Stimulated activated CD4-positive, alpha-beta T cell treated with anti-CD3 and anti-CD28 coated beads, Interleukin-2, amount 100 ng/mL, for 24 hours (primary cell): ENCODE measurements at places on chromosomes 13 and 19.

DNA sequence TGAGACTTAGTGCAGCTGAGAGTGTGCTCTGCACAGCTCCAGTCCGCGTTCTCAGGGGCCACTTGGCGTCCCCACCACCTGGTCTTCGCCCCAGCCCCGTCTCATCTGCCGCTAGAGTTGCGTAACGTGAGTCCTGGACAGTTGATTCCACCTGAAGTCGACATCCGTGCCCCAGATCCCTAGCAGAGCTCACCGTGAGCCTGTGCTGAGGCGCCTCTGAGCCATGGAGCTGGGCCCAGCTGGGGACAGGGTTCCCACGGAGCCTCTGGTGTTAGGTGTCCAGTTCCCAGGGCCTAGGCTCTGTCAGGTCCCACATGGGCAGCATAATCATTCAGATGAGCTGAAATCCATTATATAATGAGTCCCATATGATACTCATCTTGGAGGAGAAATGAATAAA, 147.1 kb upstream of the SOX1 start:
- DNase-seq: no peak

GRCh38 chr19:32519023-32519422, 62.0 kb upstream of the PDCD5 start:
- DNase-seq: no peak

GRCh38 chr13:73514208-73514607, 455.4 kb downstream of the KLF5 start:
- DNase-seq: no peak

- no peak for DNase-seq
Measured at GRCh38 chr13:75934889-75935288, 298.8 kb downstream of the LMO7 start.

GRCh38 chr13:73065036-73065435, 6.2 kb downstream of the KLF5 start:
- no peak for DNase-seq

DNA sequence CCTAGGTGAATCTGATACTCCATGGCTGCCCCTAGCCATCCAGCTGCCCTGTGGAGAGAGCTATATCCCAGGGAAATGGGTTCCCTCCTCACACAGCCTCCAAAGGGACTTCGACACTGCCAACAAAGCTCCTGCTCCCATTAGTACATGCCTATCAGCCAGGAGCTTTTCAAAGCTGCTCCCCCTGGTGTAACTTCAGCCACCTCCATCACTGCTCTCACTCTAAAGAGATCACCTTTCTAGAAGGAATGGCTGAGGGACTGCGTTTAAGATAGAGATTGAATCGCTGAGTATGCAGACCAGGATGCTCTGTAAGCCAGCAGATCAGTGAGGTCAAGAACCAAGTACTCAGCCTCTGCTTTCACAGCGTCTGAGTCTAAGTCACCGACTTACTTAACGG, 213.7 kb downstream of the NALCN start:
- no peak for DNase-seq

DNA sequence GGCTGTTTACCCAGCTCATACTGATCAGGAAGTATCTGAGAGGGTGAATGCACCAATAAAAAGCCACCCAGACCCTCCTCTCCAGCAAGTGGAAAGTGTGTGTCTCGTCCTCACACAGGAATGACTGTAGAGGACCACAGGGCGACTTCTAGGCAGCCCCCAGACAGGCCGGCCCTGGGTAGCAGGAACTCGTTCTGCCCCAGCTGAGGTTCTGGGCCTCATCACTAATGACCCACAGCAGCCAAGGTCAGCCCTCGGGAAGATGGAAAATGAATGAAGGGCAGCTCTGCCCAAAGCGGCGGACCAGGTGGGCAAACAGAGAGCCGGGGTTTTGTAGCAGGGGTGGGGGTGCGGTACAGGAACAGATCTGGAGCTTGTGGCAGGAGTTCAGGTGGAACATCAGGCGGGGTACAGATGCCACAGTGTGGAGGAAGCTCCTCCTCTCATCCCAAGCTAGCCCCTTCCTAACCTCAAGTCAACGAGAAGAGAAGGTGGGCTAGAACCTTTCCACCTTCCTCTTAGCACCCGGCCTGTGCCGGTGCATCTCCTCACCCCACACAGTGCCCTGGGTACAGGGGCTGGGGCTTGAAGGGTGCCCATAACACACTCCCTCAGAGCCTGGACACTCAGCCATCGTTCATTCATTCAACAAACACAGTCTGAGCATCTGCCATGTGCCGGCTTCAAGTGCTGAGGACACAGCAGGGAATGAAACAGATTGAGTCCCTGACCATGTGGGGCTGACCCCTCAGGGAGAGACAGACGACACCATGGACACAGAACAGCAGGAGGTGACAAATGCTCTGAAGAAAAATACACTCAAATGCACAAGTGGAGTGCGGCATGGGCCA, 36.2 kb downstream of the RFX2 start:
- DNase-seq: no peak

- DNase-seq: no peak
Measured at GRCh38 chr13:47890146-47890814, 110.8 kb downstream of the SUCLA2 start.

- no peak for DNase-seq
Measured at GRCh38 chr13:84649853-84650252, 767.6 kb upstream of the SLITRK1 start.

GRCh38 chr13:113646921-113647340, 11.1 kb downstream of the ATP4B start:
- no peak for DNase-seq

GRCh38 chr13:82848766-82849165, 1033.5 kb downstream of the SLITRK1 start:
- DNase-seq: no peak

GRCh38 chr19:4592445-4592844, 33.0 kb upstream of the SEMA6B start:
- no peak for DNase-seq

DNA sequence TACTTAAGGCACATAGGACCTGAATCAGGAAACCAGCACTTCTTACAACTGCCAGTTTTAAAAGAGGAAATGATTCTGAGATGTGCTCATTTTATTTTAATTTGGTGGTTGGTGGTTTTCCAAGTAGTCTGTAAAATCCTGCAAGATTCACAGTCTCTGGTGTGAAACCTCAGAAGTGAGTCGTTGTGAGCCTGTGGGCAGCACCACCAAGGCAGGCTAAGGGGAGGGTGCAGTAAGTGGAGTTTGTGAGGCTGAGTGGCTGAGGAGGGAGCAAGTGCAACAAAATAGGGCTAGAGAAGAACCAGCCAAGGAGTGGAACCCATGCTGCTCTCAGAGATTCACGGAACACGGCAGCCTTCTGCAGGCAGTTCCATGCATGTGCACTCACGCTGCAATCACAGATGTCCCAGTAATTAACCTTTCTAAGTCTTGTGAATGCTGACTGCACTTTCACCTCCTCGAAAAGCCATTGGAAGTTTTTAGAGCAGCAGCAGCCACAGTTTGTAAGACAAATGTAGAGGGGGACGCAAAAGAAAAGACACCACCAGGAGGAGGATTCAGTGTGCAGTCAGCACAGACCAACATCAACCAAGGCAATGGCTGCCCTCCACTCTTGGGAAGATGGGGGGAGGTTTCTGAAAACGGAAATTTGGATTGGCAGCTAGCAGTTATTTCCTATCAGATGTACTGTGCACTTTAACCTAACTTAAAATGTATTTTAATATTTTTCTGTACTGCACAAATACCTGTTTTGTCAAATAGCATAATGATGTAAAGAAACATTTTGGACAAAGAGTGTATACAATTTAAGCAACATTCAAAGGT, 44.9 kb downstream of the ESD start:
- peak; percentile 53 for DNase-seq

DNA sequence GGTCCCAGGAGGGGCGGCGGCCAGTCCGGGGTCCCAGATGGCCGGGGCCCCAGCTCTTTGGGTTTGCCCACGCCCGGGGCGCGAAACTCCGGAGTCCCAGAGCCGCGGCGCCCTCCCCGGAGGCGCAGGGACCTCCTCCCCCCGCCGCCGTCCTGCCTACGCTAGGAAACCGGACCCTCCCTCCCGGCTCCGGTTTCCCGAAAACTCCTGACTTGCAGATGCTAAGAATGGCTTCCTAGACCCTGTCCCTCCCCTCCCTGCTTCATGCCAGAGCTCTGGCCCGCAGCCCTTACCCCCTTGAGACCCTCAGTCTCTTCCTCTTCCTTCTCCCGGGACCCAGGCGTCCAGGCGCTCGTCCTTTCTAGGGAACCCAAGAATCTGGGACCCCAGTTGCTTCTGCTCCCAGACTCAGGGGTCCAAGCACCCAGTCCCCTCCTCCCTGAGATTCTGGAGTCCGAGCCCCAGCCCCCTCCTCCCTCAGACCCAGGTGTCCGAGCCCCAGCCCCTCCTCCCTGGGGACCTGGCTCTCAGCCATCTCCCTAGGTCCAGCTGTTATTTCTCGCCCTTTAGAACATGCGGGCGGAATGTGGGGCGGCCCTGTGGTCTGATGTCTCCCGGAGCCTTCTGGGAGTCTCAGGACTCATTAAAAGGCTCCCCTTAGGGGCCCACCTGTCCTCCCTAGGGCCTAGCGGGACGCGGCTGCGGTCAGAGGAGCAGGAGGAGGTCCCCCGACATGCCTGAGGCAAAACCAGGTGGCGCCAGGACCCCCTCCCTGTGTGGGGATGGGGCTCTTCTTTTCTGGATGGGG, at the start of gene MYBPC2:
MYBPC2 (plus strand) TSS at position 672 of the 808 bp plus-strand sequence; CDS start at position 734, 62 bp downstream.
- peak; percentile 21 for DNase-seq

- DNase-seq: no peak
Measured at GRCh38 chr19:31103228-31103627, 246.0 kb downstream of the TSHZ3 start.

DNA sequence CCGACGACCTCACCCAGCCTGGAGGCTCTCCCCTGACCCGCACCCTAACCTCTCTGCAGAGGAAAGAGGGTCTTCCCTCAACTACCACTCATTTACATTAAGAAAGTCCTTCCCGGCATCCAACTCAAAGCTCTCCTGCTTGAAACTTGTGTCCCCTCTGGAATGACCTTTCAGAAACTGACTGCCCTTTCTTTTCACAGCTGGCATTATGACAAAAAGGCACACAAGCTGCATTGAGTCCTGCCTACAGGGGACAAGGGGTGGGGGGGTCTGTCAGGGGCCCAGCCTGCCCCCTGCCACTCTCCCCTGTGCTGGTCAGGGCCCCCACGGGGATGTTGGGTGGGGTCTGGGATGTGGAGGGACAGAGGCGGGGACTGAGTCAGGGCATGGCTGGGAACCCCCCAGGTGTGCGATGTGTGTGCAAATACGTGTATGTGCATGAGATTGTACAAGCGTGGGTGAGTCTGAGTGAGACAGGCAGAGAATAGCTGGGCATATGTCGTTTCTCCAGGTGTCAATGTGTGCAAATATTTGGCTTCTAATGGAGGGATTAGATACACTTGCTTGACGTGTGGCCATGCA, 2.0 kb downstream of the COL5A3 start:
- DNase-seq: no peak

DNA sequence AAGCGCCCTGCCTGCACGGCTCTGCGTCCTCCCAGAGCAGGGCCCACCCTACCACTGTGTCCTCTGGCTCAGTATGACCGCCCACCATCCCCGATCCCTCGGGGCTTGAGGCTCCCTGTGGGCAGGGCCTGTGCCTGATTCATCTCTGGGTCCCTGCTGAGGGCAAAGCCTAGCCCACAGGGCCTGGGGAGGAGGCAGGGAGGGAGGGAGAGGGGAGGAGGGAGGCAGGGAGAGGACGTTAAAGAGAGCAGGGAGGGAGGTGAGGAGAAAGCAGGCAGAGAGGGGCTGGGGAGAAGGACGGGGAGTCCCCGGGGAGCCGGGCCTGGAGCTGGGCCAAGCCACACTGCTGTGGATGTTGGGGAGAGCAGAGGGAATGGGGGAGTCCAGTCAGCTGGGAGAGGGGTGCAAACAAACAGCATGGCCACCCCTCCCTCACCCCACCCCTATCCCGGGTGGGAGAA, 4.0 kb upstream of the ERFL start:
- no peak for DNase-seq

DNA sequence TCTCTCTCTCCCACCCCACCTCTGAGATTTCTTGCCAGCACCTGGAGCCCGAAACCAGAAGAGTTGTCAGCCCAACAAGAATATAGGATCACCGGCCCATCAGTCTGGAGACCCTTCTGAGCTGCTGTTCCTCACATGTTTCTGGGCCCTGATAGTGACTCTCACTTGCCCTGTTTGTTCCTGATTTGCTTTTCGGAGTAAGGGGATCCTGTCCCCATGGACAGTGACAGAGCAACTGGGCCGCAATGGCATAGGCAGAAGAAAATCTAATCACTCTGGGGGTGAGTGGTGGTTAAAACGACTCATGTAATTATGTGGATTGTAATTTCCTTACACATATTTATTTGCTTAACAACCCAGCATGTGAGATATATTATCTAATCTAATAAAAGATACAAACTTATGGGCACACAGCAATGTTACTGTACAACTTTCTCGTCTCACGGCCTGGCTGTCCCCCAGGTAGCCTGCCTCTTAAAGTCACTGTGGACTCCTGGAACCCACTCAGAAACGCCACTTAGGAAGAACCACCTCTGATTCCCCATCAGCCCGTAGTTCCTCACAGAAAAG, 663 bp upstream of the SMAD9 start:
- no peak for DNase-seq

- no peak for DNase-seq
Measured at GRCh38 chr13:102680842-102681740, 13.8 kb downstream of the METTL21C start.

- DNase-seq: no peak
Measured at GRCh38 chr13:94703721-94704314, 8.5 kb downstream of the SOX21 start.

DNA sequence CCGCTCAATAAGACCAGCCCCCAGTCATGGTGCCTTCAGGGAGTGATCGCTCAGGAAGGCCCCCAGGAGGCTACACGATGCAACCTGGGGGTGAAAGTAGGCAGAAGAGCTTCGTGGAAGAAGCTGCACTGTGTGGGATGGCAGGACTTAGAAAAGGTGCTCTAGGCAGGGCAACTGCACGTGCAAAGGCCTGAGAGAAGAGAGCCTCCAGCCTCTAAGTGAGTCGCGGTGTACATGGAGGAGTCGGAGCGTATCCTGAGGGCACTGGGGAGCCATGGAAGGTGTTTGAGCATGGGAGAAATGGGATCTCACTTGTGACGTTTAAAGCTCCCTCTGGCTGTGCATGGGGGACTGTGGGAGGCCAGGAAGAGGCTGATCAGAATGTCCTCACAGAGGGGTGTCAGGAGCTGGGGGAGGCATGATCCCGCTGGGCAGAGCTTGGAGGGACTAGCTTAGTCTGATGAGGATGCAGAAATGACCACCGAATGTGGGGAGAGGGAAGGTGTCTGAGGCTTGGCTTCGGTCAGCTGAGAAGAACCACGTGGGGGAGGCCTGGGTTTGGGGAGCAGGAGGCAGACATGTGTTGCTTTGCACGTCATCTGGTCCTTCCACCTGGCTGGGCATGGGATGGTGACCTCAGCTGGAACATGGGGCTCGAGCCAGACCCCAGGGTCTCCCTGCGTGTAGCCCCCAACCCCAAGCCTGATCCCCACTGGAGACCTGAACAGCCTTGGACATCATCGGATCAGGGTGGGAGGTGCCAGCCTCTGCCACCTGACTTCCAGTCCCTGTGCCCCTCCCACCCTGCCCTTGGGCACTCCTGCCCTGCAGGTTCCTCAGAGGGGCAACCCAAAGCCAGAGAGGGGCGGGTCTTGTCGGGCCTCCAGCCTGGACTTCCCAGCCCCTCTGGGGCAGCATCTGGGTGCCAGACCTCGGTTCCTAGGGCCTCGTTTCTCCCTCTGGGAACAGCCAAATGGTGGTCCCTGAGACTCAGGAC, 1.1 kb downstream of the APC2 start:
- no peak for DNase-seq
